Effector CD8-positive, alpha-beta T cell (primary cell): ENCODE measurements at places on chromosomes 12 and 14.

DNA sequence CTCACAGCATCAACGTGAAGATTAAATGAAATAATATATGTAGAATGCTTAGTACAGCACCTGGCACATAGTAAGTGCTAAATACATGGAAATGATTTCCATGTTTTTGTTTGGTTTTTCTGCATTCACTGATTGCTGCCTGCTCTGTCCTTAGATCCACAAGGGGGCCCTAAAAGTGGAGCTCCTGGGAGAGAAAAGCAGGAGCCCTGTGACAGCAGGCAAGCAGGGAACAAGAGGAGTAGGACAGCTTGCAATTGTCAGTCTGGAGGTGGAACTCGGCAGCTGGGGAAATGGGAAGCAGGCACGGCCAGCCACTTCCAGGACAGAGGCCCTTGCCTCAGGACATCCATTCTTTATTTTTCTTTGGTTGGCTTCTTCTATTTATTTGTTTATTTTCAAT lies 292.9 kb downstream of the BMP4 start:
- no peak for DNase-seq

DNA sequence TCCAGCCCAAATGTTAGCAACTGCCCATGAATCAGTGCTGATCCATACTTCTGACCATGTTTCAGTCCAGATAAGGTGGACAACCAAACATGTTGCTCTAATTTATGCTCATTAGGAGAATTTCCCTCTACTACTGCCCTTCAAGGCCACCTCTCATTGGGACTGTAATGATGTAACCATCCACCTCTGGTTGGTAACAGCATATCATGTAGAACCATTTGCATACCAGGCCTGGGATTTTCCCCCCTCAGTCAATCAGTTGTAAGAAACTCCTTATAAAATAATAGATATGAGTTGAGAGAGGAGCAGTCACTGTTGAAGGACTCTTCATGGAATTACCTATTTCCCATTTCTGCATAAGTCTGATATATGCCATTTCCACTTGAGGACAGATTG lies 17.8 kb upstream of the YAF2 start:
- DNase-seq = no peak

DNA sequence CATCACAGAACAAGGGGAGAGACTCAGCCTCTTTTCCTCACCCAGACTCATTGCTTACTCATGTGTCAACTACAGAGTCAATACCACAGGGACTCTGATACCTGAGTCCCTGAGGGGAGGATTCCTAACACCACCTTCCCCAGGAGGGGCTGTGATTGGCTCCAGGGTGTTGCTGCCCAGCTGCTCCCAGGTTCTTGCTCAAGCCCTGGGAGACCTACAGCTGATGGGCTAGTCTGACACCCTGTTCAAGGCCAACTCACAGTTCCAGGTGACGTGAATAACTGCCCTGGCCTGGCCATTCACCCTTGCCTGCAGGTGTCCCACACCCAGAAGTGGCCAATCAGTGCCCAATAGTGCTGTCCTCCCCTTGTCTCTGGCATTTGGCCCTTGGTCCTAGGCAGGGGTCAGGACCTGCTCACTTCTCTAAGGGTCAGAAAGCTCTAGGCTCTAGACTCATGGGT lies 8.6 kb downstream of the SPRYD4 start:
- no peak for DNase-seq

GRCh38 chr12:104942075-104942474 lies 16.0 kb downstream of the SLC41A2 start:
- no peak for DNase-seq

DNA sequence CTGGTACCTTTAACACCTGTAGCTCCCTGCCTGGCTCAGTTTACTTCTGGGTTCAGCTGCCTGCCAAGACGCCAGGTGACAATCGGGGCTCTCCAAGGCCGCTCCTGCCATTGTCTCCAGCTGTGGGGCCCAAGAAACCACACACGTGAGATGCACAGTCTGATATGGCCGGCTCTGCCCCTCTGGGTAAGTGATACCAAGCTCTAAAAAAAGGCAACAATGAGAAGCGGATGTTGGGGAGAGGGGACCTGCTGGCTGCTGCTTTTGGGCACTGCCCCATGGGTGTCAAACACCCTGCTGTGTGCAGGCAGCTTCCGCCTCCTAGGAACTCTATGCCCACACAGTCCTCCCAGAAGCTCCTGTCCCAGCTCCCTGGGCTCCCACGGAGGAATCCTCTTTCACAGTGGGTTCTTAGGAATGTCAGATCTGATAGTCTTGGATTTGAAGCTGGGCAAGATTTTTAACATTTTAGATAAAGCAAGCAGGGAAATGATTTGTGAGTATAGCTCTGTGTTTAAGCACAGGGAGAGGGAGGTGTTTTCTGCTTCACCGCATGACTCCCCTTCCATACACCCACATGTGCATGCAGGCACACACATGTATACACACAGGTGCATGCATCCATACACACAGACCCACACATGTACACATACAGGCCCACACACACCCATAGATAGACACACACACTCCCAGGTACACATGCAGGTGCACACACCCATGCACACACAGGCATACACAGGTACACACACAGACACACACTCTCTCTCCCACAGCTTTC lies 1135.8 kb downstream of the BCL11B start:
- DNase-seq = no peak

DNA sequence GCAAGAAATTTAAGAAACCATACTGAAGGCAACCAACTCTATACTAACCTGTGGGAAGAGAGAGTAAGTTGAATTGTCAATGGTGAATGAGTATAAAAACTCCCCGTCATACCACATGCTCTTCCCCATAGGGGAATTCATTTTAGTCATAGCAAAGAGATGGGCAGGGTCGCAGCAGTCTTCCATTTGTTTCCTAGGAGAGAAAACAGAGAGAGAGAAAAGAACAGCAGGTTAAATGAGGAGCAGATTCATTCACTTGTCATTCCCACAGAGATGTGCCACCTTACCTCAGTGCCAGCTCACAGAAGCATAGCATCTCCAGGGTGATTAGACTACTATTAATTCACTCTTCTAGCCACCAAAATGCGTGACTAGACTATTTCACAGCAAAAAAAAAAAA lies 47.4 kb downstream of the ST8SIA1 start:
- DNase-seq = no peak

DNA sequence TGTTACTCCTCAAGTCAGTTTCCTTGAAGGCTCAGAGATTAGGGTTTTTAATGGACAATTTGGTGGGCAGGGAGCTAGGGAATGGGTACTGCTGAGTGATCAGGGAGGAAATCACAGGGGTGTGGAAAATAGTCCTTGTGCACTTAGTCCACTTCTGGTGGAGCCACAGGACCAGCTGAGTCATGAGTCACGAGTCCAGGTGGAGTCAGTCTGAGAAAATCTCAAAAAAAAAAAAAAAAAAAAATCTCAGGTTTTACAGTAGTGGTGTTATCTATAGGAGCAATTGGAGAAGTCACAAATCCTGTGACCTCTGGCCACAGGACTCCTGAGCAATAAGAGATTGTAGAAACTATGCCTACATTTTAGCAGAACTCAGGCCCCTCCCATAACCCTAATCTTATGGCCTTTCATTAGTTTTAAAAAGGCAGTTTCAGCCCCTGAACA lies 28.2 kb upstream of the AMN1 start:
- no peak for DNase-seq

- DNase-seq = no peak
Measured at GRCh38 chr12:49920241-49920914, 16.7 kb upstream of the FAIM2 start.

- DNase-seq = no peak
Measured at GRCh38 chr14:72478471-72478893, 415.4 kb downstream of the DPF3 start.

- DNase-seq = peak; percentile 22
Measured at GRCh38 chr14:90495357-90496276, 98.8 kb downstream of the CALM1 start.

DNA sequence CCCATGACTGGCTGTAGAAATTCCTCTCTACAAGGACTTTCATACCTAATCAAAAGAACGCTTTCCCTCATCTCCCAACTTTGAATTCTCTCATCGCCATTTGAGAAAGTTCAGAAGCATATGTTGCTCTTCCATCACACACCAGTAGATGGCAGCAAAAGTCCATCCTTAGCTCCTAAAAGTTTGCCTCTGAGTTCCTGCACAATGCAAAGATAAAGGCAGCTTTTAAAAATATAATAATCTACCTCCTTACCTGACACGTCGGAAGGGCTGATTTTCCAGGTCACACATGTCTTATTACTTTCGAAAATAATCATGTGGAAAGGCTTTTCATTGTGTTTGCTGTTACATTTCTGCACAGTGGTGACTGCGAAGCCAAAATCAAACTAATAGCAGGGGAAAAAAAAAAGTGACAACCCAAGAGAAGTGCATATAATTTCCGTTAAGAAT lies 456.7 kb upstream of the SEL1L start:
- peak; percentile 3 for DNase-seq

GRCh38 chr12:70853326-70853725 lies 67.2 kb downstream of the PTPRR start:
- DNase-seq = no peak

GRCh38 chr14:90969531-90970166 lies 90.8 kb downstream of the RPS6KA5 start:
- DNase-seq = no peak

DNA sequence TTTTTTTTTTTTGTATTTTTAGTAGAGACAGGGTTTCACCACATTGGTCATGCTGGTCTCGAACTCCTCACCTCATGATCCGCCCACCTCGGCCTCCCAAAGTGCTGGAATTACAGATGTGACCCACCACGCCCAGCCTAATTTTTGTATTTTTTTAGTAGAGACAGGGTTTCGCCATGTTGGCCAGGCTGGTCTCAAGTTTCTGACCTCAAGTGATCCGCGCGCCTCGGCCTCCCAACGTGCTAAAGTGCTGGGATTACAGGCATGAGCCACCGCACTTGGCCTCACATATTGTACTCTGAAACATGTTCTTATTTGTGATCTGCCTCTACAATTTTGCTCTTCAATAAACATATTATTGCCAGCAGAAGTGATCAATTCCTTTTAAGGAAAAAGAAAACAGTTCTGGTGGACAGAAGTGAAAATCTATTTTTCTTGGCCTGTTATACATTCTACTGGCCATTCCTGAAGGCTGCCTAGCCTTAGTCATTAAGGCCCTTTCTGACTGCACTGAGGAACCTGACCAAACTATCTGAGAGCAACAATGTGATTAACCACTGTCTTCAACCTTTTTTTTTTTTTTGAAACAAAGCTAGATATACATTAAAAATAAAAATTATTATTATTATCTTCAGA lies 36.1 kb downstream of the SNX6 start:
- DNase-seq = no peak

- no peak for DNase-seq
Measured at GRCh38 chr12:108054496-108054895, 74.6 kb upstream of the WSCD2 start.

DNA sequence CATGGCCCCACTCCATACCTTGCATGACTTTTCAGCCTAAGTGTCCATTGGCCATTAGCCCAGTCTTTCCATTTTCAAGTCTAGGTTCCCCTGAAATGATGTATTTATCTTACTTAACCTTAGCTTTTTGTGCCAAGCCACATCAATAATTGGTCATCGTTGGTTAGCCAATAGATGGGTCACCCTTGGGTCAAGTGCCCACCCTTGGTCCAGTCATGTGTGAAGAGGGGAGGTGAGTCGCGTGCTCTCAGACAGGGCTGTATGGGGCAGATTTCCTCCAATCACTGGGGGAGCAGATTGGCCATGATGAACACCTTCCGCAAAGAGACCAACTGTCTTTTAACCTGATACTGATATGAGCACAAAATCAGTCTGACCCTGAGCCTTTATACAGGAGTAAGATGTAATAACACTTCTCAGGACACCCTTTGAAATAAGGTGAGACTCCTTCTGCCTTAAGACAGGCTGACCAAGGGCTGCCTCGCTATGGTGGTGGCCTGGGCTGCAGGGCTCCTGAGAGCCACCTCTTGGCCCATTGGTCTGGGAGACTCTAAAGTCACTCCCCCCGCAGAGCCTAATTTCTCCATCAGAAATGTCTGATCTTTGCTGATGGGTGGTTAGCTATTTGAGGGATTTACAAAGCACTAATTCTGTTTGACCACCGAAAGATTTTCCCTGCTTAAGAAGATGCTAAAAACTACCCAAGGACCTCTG lies 143.2 kb downstream of the ZFP36L1 start:
- DNase-seq = no peak

DNA sequence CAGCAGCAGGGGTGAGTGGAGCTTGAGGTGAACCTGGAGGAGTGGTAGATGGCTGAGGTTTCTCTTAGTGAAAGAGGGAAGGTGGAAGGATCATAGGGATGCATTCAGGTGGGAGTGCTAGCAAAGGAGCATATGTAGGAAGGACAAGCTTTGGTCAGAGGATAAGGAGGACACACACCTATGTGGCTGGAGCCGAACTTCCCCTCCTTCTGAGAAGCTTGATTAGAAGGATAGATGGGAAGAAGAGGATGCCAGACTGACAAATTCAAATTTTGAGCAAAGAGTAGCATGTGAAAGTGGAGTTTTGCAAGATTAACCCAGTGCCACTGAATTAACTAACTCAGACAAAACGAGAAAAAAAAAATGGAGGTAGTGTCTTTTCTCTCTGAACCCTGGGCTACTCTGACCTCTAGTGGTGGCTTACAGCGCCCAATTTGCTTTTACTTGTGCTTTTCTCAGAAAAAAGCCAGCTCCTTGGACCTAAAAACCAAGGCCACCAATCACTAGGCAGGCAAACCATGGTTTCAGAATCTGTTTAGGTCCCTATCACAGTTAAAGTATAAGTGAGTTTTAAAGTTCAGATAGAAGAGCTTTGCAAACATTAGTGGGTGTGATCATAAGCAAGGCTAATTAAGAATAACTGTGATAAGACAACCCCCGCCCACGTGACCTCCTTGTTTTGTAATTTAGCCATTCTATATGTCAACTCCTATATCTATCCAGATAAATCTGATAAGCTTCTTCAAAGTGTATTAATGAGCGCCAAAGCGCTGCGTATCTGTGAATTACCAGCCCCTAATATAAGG lies 15.5 kb downstream of the EMP1 start:
- peak; percentile 54 for DNase-seq

GRCh38 chr12:53058674-53059433 lies 9.0 kb downstream of the TNS2 start:
- no peak for DNase-seq

DNA sequence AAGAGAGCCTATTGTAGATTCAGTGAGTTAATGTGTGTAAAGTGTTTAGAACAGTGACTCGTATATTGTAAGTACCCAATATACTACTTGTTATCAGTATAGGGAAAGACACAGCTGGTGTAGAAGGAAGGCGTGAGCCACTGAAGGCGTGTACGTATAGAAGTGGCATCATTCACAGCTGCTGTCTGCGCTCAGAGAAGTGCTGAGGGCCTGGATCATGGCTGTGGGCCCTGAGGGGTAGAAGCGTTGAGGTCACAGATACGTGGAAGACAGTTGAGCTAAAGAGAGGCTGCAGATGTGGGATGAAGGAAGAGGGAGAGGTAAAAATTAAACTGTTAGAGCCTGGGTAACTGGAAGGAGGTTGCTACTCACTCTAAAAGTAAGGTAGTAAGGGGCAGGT lies 5.9 kb downstream of the C12orf75 start:
- no peak for DNase-seq
